Activated CD4-positive, alpha-beta memory T cell treated with anti-CD3 and anti-CD28 coated beads for 36 hours (primary cell): ENCODE measurements at places on chromosomes 4 and X.
A peak's percentile ranks its signal among the peaks of the same experiment; 100 is the strongest.

DNA sequence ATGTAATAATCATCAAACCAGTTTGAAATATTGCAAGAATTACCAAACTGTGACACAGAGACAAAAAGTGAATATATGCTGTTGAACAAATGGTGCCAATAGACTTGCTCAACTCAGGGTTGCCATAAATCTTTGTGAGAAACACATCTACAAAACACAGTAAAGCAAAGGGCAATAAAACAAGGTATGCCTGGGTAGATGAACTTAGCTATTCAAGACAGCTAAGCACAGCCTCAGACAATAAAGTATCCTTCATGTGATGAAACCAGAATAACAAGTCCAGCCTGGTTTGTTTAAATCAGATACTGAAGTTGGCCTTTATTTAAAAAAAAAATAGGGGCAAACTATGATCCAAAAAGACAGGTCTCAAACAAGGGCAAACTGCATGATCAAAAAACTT, 19.2 kb downstream of the LAMTOR3 start:
- no peak for DNase-seq

GRCh38 chr4:184983672-184984356, 34.5 kb upstream of the HELT start:
- peak; percentile 79 for DNase-seq

- DNase-seq: no peak
Measured at GRCh38 chr4:168057412-168057811, 34.9 kb upstream of the ANXA10 start.

DNA sequence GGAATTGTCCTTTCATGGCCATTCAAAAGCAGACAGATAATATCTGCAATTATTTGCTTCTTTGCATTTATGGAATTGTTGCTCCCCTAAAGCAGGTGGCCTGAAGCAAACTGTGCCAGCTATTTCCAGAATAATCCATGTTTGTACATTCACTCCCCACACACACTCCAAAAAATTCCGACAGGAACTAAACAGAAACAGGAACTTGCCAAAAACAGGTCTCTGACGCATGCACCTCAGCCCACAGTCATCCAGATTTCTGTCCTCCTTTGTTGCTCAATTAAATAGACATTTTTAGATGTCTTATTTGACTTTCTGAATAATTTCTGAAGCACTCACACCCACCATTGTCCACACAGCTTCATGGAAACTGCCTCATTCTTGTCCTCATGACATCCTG, 71.5 kb upstream of the EDNRA start:
- no peak for DNase-seq

GRCh38 chr4:68466185-68466584, 18.9 kb downstream of the TMPRSS11E start:
- DNase-seq: no peak

DNA sequence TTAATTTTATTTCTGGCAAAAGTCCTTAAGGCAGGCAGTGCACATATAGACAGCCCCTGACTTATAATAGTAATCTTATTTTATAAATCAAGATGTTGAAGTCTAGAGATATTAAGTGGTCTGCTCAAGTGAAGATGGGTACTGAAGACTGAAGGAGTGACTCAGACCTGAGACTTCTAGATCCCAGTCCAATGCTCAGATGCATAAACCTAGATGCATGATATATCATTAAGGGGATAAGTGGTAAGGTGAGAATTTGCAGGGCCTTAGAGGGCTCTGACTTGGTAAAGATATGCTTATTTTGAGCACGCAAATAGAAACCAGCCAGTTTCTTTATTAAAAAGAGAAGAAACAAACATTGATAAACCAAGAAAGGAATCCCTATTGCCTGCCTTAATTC, 42.9 kb downstream of the SLC9A7 start:
- no peak for DNase-seq

GRCh38 chr4:77022560-77023179, 53.1 kb downstream of the CCNI start:
- no peak for DNase-seq

DNA sequence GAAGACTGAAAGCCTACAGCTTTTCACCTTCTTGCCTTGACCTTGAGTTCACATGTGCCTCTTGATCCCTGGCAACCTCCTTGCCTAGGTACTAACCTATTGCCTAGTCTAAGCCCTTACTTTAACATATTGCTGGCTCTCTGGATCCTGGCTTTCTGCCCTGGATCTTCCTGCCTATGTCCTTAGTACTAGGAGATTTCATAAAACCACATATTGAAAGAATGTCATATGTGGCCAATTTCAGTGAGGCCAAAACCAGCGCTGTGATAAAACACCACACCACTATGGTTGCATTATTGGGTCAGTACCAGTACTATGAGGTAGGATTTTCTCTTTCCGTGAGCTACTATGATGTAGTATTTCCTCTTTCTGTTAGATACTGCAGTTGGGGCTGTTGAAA, 80.4 kb downstream of the CT47B1 start:
- DNase-seq: no peak

DNA sequence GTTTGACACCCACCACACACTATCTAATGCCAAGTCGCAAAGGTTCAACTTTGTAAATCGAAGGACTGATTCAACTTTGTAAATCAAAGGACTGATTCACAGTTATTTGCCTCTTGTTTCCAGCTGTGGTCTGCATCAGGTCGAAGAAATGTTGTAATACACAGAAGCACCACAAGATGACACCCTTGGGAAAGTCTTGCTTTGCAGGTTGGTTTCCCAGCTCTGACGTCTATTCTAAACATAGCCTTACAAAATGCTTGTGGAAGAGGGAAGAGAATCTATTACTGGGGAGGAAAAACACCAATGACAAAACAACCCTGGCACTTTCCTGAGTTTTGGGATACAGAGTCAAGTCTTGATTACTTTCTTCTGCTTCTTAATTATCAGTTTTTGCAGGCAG, 35.3 kb downstream of the SUPT20HL1 start:
- DNase-seq: peak; percentile 39

DNA sequence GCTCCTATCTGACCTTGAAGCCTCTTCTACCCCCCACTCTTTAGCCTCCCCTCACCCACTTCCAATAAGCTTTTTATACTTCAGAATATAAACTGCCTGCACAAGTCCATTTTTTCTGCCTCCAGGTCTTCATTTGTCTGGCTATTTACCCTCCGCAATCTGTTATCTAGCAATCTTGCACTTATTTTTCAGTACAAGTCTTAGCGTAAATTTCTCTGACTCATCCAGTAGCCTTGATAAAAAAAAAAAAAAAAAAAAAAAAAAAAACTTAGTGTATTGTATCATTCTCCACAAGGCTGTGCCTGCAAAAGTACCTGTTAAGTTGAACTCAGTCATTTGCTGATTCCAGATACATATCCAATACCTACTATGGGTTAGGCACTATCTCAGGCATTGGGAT, 219.5 kb upstream of the DKK2 start:
- no peak for DNase-seq

- no peak for DNase-seq
Measured at GRCh38 chrX:135982860-135983259, 2.4 kb upstream of the SLC9A6 start.

- no peak for DNase-seq
Measured at GRCh38 chrX:120316587-120317283, 5.5 kb upstream of the TMEM255A start.

DNA sequence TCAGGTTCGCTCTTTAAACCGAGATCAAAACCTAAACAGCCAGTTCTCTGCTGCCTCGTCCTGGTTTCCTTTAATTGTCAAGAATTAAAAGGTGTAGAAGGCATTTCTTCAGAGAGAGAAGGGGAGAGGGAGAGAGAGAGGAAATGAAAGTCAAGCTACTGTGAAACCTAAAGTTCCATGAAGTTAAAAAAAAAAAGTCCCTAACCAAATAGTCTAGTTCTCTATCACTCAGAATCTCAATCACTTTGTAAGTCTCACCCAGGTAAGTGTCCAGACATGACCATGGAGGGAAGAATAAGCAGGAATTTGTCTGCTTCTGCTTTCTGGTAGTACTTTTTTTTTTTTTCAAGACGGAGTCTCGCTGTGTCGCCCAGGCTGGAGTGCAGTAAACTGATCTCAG, 18.8 kb upstream of the SMIM14 start:
- DNase-seq: no peak

DNA sequence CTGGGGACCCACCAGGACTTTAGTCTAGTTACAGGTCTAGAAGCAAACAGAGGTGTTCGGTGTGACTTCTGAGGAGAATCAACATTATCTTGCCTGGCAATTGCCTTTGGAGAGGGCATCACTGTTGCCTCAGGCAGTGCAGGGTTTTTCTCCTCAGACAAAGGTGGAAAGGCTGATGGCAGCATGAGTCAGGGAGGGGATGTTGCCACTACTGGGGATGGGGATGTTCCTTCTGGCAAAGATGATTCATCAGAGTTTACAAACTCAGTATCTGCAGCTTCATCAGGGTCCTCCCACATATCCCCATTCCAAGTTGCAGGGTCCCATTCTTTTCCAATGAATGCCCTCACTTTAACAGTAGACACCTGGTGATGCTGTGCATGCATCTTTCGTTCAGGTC, 91.3 kb upstream of the GALNTL6 start:
- DNase-seq: no peak

GRCh38 chr4:141463678-141464077, 172.7 kb upstream of the IL15 start:
- no peak for DNase-seq

DNA sequence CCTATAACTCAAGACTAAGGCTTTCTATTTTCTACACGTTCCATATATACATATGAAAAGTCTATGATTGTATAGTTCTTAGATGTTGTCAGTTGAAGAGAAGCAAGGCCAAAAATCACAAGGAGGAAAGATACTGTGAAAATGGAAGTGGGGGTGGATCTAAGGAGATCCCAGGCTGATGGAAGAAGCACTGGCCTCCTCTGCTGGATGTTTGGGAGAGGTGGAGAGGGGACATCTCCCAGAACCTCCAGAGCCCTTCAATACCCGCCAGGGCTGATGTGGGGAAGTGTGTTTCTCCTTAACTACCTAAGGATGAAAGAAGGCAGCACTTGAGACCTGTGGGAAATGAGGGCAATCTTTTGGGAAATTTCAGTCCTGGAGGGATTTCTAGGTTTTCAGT, 67.4 kb downstream of the RASGEF1B start:
- DNase-seq: no peak

- peak; percentile 13 for DNase-seq
Measured at GRCh38 chrX:55008571-55009358, 8.6 kb downstream of the APEX2 start.

- DNase-seq: no peak
Measured at GRCh38 chrX:35700121-35700520, 98.0 kb upstream of the MAGEB16 start.

DNA sequence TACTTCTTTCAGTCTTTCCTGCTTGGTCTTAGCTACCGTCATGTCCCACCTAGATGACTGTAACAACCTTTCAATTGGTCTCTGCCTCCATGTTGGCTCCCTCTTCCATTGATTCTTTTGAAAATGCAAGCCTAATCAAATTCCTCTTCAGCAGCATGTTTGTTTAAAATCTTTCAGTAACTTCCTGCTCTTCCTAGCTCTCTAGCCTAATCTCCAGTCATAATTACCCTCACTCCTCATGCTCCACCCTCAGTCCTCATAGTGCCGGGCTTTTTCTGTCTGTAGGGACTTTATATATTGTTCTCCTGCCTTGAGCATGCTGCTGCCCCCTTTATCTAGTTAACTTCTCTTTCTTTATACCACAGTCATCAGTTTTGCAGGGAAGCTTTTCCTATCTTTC, 12.1 kb downstream of the SNX25 start:
- DNase-seq: no peak

- no peak for DNase-seq
Measured at GRCh38 chr4:48543796-48544195, 53.7 kb downstream of the ZAR1 start.

DNA sequence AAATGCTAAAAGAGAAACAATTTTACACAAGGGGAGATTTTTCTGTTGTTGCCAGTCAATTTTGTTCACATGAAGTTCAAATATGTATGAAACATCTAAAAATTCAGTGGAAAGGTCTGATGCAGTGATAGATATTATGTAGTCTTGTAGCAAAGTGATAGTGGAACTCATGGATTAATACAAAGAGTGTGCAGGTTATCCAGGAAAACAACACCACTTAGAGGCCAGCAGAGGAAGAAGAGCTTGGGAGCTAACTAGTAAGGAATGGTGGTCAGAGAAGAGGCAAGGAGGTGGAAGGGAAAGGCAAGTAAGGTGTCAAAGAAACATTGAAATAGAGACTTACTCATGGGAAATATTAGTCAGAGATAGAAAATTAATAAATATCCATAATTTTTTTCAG, 395.6 kb downstream of the MAPK10 start:
- no peak for DNase-seq

GRCh38 chr4:67909905-67910584, 26.2 kb upstream of the TMPRSS11D start:
- DNase-seq: no peak

- DNase-seq: no peak
Measured at GRCh38 chr4:544386-545105, 31.5 kb downstream of the TMEM271 start.

- DNase-seq: no peak
Measured at GRCh38 chr4:5463936-5464650, 244.3 kb downstream of the EVC2 start.

- DNase-seq: no peak
Measured at GRCh38 chr4:173405840-173406606, 7.1 kb upstream of the SCRG1 start.

GRCh38 chrX:2931612-2932011, 2.5 kb upstream of the ARSD start:
- DNase-seq: no peak

DNA sequence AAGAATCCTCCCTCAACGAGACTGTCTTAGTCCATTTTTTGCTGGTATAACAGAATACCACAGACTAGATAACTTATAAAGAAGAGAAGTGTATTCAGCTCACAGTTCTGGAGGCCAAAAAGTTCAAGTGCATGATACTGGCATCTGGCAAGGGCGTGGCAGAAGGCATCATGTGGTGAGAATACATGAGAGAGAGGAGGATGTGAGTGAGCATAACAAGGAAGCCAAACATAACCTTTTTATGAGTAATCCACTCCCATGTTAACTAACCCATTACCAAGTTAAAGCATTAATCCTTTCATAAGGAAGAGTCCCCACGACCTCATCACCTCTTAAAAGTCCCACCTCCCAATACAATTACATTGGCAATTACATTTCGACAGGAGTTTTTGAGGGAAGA, 504.6 kb downstream of the IQCM start:
- no peak for DNase-seq

DNA sequence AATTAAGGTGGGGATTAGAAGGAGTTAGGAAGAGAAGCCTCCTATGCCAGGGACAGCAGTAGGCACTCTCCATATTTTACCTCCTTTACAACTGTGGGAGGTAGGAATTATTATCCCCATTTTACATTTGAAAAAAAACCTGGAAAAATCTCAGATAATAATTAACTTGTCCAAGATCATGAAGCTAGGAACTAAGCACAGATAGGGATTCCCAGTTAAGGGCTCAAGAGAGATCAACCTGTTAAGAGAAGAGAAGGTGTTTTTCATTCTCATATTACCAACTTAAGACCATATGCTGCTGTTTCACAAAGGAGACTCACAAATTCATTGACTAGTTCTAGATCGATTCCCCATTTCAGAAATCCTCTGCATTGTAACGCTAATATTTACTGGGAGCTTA, 16.1 kb upstream of the FAM47E start:
- DNase-seq: no peak

DNA sequence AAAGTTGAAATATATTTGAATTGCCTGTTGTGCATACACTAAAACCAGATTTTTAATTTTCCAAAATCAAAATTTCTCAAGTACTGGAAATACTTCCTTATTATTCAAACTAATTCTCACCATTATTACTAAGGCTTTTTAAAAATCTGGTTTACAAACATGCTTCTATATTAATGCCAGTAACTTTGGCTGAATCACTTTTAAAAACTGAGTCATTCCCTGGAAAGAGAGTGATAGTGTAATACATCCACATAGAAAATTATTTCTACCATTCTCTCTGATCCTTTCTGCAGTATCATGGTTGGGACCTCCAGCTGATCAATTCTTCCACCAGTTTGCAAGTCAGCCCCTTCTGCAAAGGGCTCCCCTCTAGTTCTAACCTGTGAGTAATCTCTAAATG, 165.3 kb upstream of the FAM241A start:
- no peak for DNase-seq
